ENCODE measurements at places on chromosomes 2 and 18.

DNA sequence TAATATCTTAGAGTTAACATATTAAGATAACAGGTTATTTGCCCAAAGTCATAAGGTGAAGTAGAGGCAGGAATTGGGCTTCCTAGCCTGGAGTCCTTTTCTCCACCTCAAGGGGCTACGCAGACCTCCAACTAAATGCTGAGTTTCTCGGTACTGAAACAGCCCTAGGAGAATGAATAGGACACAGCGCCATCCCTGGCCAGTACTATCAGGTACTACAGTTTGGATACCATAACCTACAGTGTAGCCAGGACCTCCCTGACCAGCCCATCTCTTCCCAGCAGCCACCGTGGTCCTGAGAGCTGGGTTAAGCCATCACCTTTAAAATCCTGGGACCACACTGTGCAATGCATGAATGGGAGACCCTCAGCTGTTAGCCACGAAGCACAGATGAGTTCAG is 15.7 kb downstream of the CASP8 start:
- no peak for DNase-seq

DNA sequence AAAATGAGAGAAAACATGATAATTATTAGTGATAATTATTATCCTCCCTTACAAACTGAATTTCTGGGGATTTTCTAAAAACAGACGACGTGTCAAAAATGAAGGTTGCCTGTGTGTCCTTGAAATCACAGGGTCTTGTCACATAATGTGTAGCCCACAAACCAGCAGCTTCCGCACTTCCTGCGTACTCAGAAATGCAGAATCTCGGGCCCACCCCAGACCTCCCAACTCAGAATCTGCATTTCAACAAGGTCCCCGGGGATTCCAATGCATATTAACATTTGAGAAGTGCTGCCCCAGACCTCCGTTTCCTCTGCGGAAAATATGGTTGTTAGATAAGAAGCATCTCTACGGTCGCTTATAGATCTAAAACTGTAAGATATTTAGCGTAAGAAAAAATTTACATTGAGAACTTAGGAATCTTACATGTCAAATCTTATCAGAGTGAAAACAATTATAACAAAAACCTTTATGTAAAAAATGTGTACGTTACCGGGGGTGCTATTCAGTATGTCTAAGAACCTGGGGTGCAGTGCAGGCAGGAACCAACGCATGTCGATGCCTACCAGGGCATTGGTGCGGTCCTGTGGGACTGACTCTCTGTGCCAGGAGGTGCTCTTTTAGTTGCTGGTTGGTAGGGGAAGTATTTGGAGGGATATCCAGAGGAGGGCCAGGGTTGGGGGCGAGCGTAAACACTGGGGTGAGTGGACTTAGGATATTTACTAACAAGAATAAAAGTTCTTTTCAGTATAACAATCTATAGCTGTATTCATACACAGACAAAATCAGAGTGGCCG is 15.2 kb downstream of the CDKL4 start:
- DNase-seq, result peak; percentile 55

DNA sequence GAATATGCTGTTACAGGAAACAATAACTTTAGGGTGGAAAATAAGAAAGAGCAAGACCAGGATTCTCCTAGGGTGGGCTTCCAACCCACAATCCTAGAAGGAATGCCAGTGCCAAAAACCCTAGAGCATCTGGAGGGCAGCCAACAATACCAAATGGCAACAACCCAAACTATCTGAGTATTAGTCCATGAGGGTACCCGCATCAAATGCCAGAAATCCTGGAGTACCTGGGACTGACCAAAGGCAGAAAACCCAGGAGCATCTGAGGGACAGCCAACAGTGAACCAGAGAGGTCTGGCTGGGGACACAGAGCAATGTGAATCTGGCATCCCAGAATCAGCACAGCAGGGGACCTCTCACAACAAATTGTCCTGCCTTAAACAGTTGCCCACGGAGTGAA is 126.3 kb downstream of the SCG2 start:
- no peak for DNase-seq

- DNase-seq, result no peak
These were observed 133.2 kb downstream of the ZNF532 start for GRCh38 chr18:58997811-58998337.

- no peak for DNase-seq
These were observed 37.6 kb downstream of the ALPK2 start for GRCh38 chr18:58591286-58591685.

GRCh38 chr2:173741759-173742158 is 223.4 kb downstream of the SP3 start:
- DNase-seq, result no peak

- no peak for DNase-seq
These were observed 2.3 kb downstream of the KCNE4 start for GRCh38 chr2:223054193-223054781.

- DNase-seq, result no peak
These were observed 226.2 kb downstream of the KCNS3 start for GRCh38 chr2:18104595-18105224.

- DNase-seq, result no peak
These were observed 6.3 kb downstream of the OSR1 start for GRCh38 chr2:19351899-19352697.

DNA sequence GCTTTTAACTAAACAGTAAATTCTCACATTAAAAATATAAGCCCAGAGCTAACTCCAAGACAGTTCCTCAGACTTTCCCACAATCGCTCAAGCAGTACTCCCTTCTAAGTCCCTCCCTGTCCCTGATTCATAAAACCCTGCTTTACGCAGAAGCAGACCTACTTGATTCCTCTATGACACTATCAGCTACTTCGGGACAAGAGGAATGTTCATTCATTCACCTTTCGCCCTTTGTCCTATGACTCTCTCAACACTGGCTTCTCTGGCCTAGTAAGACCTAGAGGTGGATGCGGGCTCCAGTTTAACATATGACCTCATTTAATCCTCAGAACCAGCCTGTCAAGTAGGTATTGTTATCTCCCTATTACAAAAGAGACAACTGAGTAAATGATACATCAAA is 10.2 kb downstream of the LPIN2 start:
- DNase-seq, result no peak

- DNase-seq, result peak; percentile 74
These were observed 26.2 kb downstream of the UNC50 start for GRCh38 chr2:98634406-98635092.

GRCh38 chr18:62399276-62399675 is 74.2 kb downstream of the TNFRSF11A start:
- DNase-seq, result no peak

DNA sequence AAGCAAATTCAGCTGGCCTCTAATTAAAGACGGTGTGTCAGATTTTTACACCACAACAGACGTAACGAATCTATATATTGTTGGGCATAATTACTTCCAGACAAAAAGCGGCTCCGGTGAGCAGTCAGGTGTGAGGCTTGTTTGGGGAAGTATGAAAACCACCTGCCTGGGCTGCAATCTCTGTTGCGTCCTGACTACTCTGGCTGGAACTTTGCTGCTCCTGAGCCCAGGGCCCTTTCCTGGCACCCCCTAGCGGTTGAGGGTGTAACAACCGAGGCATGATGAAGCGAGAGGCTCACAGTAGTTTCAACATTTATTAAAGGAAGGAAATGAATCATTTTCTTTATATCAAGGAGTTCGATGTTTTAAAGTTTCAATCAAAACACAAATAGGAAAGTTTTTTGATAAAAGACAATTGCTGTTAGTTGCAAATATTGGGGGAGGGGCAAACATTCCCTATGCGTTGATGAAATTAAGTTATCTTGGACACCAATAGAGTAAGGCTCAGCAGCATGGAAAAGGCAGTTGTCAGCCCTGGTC is 10.6 kb upstream of the ITGB6 start:
- peak; percentile 72 for DNase-seq

GRCh38 chr2:169136885-169137534 is 67.6 kb downstream of the DHRS9 start:
- no peak for DNase-seq

GRCh38 chr2:201572846-201573508 is 70.3 kb downstream of the TMEM237 start:
- no peak for DNase-seq

DNA sequence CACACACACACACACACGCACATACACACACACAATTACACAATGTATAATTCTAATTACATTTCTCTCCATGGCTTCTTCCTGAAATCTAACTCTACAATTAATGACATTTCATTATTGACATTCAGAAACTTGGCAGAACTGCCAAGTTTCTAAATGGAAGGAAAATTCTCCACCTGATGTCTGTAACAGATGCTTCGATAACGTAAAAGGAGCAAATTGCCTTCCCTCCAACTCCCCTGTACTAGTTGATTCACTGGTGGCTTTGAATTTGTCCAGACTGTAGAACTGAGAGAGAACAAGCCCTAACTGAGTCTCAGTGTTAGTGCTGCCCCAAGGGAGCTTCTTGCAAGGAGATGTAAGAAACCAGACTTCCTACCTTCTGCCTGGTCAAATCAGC is 255.1 kb upstream of the TMEM200C start:
- no peak for DNase-seq

DNA sequence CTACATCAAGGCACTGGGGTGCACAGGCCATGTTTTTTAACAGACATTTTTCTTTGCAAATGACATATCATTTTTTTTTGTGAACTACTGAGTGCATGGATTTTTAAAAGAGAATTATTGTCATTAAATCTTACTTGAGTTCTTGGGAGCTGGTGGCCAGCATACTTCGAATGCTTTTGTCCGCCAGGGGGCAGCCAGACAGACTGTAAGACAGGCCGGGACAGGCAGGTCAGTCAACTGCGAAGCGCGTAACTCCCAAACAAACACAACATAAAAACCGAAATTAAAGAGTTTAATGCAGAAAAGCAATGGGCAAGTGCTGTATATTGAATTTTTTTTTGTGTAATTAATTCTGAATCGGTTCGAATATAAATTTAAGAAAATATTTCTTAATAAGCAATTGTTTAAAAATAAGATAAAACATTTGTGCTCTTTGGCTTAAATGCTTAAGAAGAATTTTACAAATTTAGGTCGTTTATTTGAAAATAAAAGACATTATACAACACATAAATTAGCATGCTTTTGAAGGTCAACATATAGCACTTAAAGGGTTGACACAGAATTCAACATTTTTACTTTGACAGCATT is 142.2 kb upstream of the PXDN start:
- peak; percentile 35 for DNase-seq

GRCh38 chr2:47095349-47096020 is 59.6 kb downstream of the STPG4 start:
- no peak for DNase-seq

- no peak for DNase-seq
These were observed 215.8 kb upstream of the TRIB2 start for GRCh38 chr2:12500899-12501298.

- DNase-seq, result no peak
These were observed 193.8 kb downstream of the GULP1 start for GRCh38 chr2:188485496-188485895.

- no peak for DNase-seq
These were observed 1.1 kb upstream of the SATB2 start for GRCh38 chr2:199458806-199459285.

GRCh38 chr18:42360716-42361115 is 405.7 kb downstream of the PIK3C3 start:
- DNase-seq, result no peak

DNA sequence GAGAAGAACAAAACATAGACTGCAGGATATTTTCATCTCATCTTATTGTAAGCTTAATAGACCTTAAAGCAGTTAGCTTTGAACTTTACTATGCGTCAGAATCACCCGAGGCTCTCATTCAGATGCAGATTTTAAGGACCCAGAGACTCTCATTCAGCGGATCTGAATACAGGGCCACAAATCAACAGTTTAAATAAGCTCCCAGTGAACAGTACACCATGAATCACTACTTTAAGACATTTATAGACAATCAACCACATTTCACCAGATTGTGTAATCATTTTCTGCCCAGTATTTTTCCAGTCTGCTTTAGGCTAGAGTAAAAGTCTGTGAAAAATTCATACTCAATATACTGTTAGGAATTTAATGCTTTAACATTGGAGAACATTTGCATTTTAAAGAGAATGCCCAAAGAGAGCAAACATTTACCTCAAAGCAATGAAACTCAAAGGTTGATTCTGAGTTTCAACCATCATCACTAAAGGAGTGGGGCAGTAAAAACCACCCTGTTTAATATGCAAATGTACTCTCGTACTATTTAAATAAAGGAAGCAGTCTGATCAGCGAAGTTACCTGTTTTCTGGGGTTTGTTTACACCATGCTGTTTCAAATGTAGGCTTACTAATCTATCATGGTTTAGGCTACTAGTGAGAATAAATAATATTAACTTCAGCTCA is 11.0 kb upstream of the ALPK2 start:
- no peak for DNase-seq

GRCh38 chr2:169366066-169366465 is 3.7 kb upstream of the LRP2 start:
- DNase-seq, result no peak

- no peak for DNase-seq
These were observed 168.6 kb upstream of the ATP5MC3 start for GRCh38 chr2:175350105-175350504.

DNA sequence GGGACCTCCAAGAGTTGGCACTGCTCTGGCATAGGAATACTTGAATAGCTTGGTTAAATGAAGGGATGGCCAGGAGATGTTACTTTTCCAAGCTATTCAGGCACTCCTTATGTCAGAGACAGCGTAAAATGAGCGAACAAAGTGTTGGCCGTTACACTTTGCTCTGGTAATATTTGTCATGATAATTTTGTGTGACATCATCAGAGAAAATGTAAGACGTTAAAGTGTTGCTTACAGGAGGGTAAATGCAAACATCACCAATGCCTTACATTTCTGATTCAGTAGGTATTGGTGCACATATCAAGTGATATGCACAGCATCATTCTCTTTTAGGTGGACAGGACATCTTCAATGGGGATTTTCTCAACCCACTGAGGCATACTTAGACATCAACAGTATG is 46.0 kb downstream of the PLEKHA3 start:
- no peak for DNase-seq

- DNase-seq, result no peak
These were observed 20.7 kb downstream of the OTOF start for GRCh38 chr2:26457251-26457666.

DNA sequence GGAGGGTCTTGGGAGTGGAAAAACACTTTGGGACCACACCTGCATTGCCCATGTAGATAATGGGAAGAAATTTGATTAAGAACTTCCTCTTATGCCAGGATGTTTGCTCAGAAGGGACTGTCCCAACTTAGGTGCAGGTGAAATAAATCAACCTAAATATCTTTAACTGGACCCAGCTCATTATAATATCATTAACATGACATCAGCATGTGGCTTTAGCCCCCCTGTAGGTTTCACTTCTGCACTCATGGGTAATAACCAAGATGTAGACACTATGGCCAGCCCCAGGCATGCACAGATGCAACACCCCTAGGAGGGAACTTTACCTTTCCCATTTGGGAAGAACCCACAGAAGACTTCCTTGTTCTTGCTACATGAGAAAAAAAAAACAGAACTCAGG is 227.4 kb upstream of the ZNF804A start:
- DNase-seq, result no peak

Data from CD8-positive, alpha-beta T cell (primary cell).